CD4-positive, alpha-beta T cell treated with Interleukin-6 at 100 ng/mL for 8 hours (primary cell): ENCODE measurements at places on chromosomes 7 and 10.

DNA sequence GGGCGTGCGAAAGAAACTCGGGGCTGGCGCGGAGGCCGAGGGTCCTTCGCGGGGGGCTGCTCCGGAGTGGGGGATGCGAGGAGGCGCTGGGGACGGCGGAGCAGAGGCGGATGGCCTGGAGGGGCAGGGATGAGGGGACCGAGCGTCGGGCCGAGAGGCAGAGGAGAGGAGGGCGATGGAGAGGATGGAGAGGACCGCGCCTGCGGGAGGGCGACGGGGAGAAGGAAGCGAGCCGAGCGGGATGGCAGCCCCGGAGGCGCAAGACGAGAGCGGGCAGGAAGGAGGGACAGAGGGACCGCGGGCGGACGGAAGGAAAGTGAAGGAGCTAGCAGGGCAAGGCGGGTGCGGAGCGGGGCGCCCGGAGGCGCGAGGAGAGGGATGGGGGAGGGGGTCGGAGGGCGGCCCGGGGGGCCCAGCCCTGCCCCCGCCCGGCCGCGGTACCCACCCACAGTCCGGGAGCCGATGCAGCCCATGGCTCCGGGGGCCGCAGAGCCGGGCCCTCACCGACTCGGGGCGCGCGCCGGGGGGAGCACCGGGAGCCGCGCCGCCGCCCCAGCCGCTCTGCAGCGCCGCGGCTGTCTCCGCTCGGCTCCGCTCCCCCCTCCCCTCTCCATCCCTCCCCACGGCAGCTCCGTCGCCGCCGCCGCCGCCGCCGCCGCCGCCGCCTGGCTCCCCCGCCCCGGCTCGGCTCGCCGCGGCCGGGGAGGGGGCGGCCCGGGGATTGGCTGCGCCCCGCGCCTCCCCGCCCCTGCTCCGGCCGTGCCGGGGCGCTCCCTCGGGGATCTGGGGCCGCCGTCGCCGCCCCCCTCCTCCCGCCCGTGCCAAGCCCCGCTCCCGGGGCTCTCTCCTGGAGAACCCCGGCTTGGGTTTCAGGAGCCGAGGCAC, at the start of gene FAM131B:
Gene FAM131B, minus strand, starts transcription at position 583 of the 885 bp plus-strand sequence. Its CDS starts 110 bp downstream, at position 473.
- no peak for DNase-seq

GRCh38 chr7:128903621-128904361, 6.7 kb downstream of the KCP start:
- DNase-seq: no peak

GRCh38 chr7:3282457-3282856, 18.6 kb upstream of the SDK1 start:
- no peak for DNase-seq

GRCh38 chr7:5211730-5212482, 21.9 kb downstream of the WIPI2 start:
- DNase-seq: no peak

DNA sequence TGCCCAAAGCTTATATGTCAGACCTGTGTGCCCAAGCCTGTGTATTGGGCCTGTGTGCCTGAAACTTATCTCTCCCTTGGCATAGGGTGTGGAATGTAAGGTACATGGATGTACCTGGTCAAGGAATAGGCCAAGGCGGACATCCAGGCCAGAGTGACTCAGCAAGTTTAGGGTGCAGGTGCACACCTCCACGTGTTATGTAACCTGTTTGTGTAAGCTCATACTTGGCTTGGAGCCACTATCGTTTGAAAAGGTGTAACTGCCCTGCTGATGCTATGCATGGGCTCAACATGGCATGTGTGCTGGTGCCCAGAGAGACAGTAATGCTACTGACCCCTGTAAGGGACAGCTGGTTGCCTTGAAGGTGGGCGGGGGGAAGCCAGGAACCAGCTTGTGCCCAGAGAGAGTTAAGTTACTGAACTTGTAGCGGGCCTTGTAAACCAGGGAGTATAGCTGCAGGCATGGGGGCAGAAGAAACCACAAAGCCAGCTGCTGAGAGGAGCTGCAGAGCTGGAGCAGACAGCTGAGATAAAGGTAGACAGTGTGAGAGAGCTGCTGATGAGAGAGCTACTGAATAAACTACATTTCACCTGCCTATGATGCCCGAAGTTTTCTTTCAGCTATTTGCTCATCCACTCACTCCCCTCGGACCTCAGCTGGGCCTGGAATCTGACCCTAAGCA, 656.4 kb upstream of the ZWINT start:
- DNase-seq: no peak

- no peak for DNase-seq
Observed at GRCh38 chr7:2621948-2622640, 9.7 kb upstream of the TTYH3 start.

DNA sequence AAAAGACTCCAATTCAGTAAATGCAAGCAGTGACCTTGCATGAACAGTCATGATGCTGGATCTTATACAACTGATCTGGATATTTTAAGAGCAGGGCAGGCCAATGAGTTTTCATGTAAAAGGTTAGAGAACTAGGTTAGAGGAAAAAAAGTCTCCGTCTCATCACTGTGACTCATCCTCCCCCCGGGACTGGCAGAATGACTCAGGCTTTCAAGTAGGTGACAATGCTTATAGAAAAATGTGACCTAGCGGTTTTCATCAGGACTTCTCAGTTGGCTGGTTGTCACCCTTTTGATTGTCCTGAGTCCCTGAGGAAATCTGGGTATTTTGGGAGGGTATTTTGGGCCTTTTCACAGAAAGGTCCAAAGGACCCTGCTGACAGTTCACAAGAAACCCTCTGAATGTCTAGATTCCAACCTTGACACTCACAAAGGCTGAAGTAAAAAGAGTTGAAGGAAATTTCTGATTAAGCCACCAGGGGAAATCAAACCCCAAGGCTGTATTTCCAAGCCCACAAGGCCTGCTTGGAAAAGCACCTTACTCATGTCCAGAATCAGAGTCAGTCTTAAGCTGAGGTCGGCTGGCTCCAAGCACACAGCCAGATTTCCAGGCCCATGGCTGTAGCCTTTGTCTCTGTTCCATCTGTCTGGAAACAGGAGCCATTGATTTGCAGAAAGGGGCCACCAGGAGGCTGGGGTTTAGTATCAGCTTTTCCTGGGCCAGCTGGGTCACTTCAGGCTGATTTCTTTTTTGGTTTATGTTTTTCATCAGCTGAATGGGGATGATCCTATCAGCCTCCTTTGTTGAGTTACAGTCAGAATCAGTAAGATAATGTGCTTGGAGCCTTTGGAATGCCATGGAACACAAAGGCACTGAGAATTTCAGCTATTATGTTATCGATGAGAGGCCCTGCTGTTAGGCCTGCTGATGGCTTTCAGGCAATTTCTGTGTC, 226.4 kb upstream of the HABP2 start:
- peak; percentile 8 for DNase-seq

- DNase-seq: no peak
Observed at GRCh38 chr7:74256491-74257408, 2.6 kb upstream of the RFC2 start.

DNA sequence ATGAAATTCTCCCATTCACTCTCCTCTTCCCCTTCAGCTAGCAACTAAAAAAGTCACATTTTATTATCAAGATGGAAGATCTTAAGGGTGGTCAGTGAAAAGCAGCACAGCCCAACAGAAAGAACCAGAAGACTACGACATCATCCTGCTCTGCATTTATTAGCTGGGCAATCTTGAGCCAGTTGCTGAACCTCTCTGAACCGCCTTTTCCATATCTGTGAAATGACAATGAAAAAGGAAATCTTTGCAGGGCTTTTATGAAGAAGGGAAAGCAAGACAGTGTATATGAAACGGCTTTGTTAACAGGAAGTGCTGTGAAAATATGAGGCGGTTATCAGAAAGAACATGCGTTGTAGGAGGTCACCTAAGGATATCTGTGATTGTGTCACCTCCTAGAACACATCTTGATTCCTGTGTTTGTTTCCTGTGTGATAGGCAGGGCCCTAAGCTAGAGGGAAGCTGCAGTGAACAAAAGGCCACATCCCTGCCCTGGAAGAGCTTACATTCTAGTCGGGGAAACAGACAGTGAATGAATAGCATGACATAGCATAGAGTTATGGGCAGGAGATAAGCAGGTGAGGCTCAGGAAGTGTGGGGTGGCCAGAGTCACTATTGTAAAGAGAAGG, 36.0 kb upstream of the KCNMA1 start:
- no peak for DNase-seq

DNA sequence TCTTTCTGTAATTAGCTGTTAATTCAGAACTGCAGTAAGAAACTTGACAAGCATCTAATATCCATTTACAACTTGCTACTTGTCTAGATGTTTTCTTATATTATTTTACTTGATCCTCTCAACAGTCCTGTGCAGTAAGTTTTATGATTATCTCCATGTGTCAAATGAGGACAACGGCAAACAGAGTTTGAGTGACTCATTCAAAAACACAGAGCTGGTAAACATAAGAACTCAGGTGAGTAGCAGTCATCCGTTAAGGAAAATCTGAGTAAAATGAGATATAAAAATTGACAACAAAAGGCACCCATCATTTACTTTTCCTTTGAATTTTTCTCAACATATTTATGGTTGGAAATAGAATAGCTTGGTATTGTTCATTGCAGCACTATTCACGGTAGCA, 19.0 kb upstream of the TARP start:
- no peak for DNase-seq

GRCh38 chr10:77756319-77757232, 119.0 kb upstream of the KCNMA1 start:
- DNase-seq: no peak

DNA sequence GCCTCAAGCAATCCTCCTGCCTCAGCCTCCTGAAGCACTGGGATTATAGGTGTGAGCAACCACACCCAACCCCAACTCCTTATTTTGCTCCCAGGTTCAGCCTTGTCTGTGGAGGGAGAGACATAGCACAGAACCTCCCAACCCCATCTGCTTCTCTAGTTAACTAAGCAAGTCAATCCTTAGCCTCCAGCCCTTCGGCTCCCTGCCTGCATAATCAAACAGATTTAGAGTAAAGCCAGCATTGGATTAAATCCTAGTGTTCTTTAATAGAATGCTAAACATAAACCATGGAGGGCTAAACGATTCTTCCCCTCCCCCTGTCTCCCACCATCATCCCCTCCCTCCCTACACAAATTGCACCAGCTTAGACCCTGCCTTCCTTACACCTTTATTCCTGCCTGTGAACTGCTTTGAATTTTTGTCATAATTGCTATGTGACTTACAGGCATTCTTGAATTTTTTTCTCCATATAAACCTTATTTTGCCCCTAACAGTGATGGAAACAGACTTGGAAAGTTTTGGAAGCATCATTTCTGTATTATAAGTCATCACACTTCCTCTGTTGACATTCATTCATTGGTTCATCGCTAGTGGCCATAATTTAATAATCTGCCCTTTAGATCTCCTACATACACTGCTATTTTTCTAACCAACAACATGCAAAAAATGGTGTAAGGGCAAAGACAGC, 72.6 kb upstream of the TOMM7 start:
- no peak for DNase-seq

GRCh38 chr7:51354434-51354833, 37.8 kb upstream of the COBL start:
- no peak for DNase-seq
